ENCODE measurements at places on chromosomes 4 and X. TPM values are rescaled to one million over a fixed set of nuclear protein-coding genes. Genes with fewer than 3 reads are reported as not detected.

FAM133A gene
- total RNA-seq = not detected

BEND2 gene
- not detected for total RNA-seq

CAPN6 gene
- not detected for total RNA-seq

FRMPD3 gene
- total RNA-seq = not detected

Data from thoracic aorta endothelial cell (primary cell).